ENCODE measurements at places on chromosomes 1 and 21.

DNA sequence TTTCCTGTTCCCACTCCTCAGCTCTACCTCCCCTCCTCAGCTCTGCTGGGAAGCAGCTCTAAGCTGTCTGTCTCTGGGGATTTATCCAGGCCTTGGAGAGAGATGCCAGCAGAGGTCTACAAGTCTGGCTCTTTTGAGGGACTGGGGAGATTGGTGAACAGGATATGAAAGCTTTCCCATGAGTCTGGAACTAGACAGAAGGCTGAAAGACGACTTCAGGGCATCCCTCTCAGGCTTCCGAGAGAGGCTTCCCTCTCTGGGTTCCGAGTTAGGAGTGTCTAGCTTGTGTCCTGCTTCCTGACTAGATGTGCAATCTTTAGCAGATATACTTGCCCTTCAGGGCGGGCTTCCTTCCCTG is 733 bp downstream of the TMEM35B start:
- no peak for DNase-seq

DNA sequence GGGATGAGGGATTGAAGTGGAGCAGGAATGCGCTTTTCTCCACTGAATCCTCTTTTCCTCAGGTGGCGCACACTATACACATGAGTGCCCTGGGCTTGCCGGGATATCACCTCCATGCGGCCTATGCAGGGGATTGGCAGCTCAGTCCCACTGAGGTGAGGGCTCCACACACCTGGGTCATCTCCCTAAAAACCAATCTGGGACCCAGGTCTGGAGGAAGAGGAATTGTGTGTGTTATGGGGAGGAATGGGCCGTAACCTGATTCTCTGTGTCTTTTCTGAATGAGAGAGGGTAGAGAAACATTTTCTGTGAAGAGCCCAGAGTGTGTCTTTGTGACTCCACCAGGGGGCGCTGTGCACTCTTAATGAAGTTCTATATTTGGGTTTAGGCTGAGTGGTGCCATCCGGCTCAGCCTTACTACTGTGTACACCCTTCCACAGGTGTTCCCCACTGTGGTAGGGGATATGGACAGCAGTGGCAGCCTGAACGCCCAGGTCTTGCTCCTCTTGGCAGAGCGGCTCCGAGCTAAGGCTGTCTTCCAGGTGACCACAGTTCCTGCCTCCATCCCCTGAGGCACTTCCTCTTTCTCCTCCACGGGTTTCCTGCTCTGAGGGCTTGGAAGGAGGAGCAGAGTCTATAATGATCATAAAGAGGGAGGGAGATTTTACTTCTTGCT is 1.5 kb downstream of the TOMM40L start:
- peak; percentile 85 for DNase-seq

DNA sequence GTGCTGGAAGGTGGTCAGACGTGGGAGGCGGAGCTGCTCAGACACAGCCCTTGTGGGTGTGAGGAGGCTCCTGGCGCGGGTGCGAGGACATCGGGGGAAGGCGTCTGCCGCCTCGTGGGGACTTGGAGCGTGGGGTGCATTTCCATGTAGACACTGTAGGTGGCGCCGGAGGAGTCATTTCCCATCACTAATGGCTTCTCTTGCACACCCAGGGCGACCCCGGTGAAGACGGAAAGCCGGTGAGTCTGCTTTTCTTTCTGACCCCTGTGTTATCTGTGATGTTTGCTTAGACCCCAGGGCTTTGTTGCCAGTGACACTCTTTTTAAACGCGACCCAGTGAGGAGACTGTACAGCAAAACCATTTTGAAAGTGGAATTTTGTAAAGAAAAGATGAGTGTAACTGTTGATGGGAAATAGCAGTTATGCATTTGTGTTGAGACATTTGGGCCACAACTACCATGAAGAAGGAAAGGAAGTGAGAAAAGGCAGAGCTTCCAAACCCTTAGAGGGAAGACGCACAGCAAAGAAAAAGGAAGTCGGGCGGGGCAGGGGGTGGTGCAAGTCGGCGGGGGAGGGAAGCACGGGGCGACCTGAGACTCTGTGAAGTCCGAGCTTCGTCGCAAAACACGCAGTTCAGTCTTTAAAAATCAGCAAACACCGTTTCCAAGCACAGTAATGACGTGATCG is 64.0 kb downstream of the SLC19A1 start:
- DNase-seq = peak; percentile 83

GRCh38 chr1:157498736-157499090 is 53.6 kb downstream of the FCRL5 start:
- no peak for DNase-seq

- DNase-seq = no peak
Measured at GRCh38 chr1:32701421-32701911, 1.1 kb downstream of the SYNC start.

GRCh38 chr1:152029929-152030211 is 6.9 kb downstream of the S100A11 start:
- no peak for DNase-seq

DNA sequence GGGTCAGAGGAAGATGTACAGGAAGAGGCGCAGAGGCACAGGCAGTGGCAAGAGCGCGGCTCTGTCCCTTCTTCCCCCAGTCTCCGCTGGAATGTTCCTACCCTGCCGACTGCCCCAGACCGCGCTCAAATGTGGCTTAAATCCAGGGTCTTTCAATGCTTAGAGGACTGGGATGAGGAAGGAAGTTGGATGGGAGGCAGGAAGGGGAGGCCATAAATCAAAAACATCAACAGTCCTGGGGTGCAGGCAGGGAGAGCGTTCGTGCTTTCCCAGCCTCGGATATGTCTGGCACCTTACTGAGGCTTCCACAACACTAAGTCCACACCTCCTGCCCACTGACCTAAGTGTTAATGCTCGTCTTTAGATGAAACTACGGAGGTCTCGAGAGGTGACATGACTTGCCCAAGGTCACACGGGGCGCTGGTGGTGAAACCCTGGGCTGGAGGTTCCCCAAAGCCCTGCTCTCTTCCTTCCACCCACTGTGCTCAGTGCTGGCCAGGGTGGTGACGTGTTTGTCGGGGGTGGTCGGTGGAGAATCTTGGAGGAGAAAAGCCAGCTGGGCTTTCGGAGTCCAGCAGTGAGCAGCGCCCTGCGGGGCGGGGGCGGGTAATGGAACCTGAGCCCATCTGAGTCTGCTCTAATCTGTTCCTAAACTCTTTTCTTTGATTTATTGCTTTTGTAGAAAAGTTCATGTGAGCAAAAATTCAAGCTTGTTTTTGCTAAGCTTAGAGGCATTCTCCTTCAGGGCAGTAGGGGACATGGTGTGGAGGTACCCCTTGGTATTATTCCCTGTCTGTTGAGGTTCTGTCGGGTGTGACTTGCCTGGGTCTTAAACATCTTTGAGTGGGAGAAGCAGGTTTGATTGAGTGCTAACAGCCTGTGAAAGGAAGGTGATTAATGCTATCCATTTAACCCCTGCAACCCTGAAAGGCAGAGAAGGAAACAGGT is 708 bp downstream of the CDA start:
- no peak for DNase-seq

DNA sequence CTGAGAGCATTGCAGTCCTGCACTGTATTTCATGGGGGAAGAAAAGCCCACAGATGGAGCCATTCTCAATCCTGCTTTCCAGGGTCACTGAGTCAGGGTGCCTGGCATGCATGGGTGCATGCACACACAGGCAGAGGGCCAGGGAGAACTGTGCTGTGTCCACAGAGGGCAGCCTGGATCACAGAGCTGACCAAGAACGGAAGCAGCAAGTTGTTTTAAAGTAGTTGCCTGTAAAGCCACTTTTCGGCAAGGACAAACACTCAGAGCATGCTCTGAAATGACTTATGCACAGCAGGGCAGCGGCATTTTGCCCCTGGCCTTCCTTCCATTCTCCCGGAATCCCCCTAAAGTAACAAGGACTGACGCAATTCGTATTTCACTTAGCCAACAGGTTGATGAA is 3.6 kb downstream of the ERG start:
- no peak for DNase-seq

DNA sequence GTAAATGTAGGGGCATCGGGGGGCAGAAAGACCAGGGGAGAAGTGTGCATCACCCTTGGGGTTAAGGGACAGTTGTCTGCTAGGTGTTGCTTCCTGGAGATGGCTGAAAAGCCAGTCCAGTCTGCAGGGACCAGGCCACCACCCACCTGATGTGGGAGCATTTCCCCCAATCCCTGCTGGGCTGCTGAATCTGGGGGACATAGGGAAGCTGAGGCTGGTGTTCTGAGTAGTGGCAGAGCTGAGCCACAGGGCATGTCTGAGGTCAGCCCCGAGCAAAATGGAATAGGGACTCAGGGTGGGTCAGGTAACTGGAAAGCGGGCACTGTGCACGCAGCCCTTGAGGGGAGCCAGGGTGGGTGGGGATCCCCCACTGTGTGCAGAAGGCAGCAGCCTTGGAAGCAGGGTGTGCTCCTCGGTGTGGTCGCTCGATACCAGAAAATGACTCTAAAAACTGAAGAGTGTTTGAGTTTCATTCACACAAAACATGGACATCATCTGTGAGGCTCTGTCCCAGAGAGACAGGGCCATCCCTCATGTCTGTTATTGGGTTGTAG is 2.4 kb upstream of the CCNL2 start:
- DNase-seq = no peak

DNA sequence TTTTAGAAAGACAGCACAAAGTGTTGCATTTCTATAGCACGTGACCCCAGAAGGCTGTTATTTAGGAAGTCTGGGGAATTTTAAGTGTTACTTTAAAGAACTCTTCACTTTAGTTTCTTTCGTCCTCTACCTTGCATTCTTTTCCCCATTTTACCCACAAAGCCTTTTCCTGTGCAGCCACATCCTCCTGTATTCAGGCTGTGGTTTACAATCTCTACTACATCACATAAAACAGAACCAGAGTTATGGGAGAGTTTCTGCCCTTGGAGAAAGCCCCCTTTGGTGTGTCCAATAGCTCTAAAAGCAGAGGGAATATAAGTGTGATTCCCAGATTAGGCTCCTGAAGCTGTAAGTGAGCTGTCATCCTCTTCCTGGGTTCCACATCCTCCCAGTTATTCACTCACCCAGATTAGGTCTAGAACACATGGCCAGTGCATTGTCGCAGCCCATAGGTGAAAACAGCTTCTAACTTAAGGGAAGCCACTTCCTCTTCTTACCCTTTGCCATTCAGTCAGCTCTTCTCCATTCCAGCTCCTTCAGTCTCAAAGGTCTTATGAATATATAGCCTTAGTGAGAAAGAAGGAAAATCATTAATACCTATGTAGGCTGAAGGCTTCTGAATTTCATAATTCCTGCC is 171.1 kb downstream of the PIGK start:
- DNase-seq = no peak

GRCh38 chr1:165313903-165314302 is 42.6 kb downstream of the LMX1A start:
- no peak for DNase-seq

GRCh38 chr1:9009438-9010370 is 16.5 kb downstream of the SLC2A7 start:
- peak; percentile 33 for DNase-seq

DNA sequence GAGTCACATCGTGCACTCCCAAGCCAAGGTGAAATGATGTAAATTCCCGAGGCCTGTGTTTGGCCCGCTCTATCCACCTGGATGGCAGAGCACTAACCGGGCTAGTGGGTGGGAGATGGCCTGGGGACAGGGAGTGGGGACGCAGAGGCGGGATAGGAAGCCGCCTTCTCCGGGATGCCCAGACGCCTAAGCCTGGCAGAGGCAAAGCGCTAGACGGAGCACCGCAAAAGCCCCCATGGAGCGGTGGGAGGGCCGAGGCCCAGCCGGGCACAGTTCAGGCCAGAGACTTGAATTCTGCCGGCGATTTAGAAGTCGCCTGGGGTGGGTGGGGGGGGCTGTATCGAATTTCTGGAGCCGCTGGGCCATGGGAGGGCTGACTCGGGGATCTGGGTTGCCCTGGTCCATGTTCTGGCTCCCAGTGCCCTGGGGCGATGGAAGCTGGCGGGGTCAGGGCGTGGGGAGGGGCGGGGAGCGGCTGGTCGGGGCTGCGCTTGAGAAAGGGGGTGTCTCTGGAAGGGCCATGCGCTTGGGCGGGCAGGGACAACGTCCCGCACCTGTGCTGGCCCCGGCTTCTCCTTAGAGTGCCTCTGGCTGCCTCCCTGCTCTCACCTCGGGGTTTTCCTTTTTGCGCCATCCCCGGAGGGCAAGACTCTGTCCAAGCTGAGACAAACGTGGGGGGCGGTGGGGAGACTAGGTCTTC is 28.0 kb downstream of the KIAA2013 start:
- no peak for DNase-seq

GRCh38 chr1:219587401-219587800 is 25.5 kb downstream of the ZC3H11B start:
- DNase-seq = no peak

GRCh38 chr1:155598842-155599331 is 11.1 kb upstream of the MSTO1 start:
- no peak for DNase-seq

GRCh38 chr1:72366466-72366865 is 84.1 kb upstream of the NEGR1 start:
- no peak for DNase-seq

DNA sequence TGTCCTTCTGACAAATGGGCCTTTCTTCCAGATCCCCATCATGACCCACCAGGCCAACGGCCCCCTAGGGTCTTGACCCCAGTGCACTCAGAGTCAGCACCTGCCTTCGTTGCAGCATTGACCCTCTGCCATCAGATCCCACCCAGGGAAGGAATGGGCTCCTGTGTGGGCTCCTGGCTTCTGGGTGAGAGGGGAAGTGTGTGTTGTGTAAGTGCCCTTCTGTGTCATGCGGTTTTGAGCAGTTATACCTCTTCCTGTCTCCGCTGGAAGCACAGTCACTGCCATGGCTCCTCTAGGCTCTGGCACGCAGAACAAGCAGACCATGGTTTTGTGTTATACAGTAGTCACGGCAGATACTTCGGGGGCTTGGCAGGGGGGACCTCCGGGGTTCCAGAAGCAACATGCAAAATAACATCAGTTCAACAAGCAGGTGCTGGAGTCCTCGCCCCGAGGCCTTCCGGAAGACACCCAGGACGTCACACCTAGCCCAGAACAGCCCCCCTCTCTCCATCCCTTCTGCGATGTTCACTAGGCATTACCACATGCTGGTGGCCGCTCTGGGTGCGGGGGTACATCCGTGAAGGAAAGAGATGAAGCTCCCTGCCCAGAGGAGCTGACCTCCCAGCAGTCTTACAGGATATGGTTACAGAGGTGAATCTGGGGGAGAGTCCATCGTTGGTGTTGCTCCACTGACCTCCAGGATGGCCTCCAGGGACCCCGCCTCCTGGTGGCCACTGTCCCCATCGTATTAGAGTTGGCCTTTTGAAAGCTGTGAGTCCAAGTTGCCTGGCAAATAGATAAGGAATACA is 17.4 kb upstream of the KCNAB2 start:
- DNase-seq = peak; percentile 64

DNA sequence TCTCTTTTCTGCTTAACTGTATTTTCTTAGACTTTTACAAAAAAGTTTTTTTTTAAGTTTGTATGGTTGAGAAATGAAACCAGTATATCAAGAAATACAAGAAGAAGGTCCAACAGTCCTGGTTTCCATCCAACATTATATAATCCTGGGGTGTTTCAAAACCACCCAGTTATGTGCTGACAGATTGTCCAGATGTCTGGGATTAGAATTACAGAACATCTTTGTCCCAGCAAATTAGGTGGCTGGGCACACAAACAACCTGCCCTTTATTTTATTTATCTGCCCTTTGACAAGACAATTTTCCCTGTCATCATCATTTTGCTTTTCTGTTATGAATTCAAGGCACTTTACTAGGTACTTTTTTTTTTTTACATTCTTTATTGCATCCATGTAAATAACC is 622.1 kb downstream of the PLPP3 start:
- no peak for DNase-seq

- DNase-seq = no peak
Measured at GRCh38 chr1:14777516-14778506, 179.3 kb downstream of the KAZN start.

- DNase-seq = no peak
Measured at GRCh38 chr1:36222481-36223380, 1.5 kb upstream of the THRAP3 start.
